ENCODE measurements at places on chromosomes 2 and 18. TPM values are rescaled to one million over a fixed set of nuclear protein-coding genes. Genes with fewer than 3 reads are reported as not detected.

DNA sequence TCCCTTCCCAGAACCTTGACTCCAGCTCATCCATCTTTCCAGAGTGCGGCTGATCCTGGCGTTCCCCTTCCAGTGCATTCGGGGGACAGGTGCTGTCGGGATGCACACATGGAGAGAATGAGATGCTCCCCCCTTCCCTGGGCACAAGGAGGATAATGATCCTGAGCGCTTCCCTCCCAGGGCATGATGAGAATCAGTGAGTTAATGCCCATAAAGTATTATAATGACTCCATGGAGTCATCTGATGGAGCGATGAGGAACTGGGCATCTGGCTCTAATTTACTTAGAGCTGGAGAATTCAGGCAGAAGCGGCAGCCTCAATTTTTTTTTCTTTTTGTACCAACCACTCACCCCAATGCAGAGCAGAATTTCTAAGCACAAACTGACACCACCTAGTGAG is 79.6 kb upstream of the SKOR2 start:
- DNase-seq: no peak

DNA sequence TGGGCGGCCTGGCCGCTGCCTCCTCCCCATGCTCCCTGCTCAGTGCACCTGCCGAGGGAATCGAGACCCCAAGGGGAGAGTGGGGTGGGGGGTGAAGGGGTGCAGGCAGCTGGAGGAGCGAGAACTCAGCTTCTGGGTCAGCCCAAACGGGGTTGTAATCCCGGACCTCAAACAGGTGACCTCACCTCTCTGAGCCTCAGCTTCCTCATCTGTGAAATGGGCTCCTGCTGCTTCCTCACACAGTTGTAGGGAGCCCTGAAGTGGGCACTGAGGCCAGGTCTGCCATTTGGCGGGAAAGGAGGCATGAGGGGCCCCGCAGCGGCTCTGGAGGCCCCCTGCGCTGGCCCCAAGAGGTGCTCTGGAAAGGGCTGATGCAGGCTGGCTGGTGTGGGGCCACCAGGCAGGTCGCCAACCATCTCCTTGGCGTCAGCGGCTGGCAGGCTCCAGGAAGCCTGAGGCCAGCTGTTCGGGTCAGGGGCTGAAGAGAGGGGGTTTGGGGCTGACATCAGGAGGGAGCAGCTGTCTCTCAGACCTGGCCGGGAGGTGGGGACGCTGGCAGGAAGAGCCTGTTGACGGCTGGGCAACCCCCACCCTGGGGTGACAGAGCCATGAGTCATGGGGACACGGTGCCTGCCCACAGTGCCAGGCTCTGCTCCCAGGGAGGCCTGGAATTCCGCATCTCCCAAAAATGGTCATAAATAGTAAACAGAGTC is 4.9 kb downstream of the KLHL30 start:
- peak; percentile 46 for DNase-seq

GRCh38 chr2:217568289-217568971 is 434.4 kb downstream of the TNS1 start:
- no peak for DNase-seq

Gene SEPTIN2
- total RNA-seq: 187 TPM

DNA sequence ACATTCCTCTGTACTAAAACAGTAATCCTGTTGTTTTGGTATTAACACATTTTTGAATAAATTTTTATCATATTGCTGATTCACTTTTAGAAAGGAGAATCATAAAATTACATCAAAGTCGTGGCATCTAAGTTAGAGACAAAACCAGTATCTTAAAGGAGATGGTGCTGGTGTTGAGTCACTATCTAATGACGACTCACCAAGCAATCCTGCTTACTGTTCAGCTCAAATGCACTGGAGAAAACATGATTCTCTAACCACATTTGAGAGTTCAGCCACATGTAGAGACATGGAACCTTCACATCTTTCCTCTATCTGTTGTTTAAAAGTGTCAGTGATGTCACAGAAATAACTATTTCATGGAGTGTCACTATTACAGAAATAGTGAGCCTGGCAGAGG is 473.8 kb downstream of the TGIF1 start:
- DNase-seq: no peak

DNA sequence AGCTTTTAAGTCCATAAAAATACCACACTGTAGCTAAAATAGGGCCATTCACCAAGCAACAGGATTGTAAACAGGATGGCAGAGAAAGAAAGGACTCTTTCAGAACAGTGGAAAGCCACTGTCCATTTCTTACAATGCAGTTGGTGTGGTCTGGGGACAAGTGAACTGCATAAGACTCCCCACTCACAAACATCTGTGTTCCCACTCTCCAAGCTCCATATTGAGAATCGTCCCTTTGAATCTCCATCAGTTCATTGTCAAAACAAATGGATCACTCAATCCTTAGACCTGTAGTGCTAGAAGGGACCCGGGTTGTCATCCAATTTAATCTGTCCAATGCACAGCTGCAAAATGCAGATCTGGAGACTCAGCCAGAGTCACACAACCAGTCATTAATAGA is 347.4 kb upstream of the KLHL29 start:
- no peak for DNase-seq

GRCh38 chr2:106944215-106944614 is 58.2 kb upstream of the ST6GAL2 start:
- DNase-seq: no peak

DNA sequence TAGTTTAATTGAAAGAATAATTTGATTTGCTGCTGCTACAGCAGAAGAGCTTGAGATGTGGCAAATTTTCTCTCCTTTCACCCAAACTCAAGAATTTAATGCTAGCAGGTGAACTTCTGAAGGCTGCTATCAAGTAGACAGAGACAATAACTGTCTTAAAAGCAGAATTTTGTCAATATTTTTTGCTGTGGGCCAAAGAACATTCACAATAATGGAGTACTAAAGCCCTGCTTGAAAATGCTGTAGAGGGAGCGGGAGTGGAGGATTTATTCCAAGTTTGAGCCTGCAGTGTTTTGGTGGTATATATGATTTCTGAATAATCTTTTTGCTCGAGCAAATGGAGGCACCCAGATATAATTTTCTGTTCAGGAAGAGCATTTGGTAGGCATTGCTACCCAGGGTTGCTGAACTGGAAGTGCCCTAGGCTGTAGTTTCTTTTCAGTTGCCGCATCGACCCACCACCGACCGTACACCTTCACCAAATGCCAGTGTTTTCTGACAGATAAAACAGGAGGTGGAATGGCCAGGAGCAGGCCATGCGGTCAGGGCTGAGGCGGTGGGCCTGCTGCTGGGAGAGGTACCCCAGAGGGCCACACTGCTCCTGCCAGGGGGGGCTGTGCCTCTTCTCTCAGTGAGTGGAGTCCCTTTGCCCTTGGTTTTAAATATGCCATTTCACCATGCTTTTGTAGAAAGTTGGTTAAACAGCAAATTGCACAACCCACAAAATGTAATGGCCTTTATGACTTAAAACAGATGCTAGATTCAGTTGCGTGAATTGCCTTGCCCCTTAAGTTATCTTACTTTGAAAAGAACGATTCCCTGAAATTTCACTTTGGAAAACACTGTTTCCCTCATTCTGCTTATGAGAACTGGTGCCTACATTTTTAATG is 36.4 kb downstream of the TSHZ1 start:
- no peak for DNase-seq

Gene SLC14A1
- 22.1 TPM for total RNA-seq

DNA sequence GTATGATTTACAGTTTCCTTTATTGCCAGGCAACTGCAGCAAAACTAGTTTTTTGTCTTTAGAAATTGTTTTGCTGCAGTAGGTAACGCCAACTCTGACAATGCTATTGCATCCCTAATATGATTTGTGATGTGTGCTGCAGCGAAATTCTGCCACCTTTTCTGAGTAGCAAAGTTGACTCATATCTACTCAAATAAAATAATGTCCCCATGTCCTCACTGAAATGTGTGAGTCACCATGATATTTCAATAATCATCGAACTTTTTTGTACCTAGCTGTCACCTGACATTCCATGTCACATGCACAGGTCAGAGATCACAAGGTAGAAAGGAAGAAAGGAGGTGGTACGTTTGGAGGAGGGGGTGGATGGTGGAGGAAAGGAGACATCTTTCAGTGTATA is 205.0 kb downstream of the RAD51AP2 start:
- DNase-seq: no peak

Gene POTEJ
- total RNA-seq: not detected

DNA sequence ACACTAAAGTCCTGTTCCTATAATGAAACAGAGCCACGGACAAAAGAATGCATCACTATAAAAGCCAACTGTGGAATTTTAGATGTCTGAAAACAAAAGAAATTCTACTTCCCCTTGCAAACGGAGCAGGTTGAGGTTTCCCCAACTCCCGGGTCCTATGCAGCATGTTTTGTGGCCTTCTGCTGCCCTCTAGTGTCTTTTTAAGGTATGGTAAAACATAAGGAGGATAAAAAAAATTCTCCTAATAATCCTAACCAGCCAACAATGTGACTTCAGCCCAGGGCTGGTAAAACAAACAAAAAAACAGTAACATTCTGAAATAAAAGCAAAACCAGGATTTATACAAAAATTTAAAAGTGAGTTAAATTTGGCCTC is 539.5 kb downstream of the NRXN1 start:
- DNase-seq: no peak

Gene SKOR2
- not detected for total RNA-seq

Gene ABCG8
- total RNA-seq: not detected

Gene CRYGC
- not detected for total RNA-seq

Gene SERPINB13
- not detected for total RNA-seq

DNA sequence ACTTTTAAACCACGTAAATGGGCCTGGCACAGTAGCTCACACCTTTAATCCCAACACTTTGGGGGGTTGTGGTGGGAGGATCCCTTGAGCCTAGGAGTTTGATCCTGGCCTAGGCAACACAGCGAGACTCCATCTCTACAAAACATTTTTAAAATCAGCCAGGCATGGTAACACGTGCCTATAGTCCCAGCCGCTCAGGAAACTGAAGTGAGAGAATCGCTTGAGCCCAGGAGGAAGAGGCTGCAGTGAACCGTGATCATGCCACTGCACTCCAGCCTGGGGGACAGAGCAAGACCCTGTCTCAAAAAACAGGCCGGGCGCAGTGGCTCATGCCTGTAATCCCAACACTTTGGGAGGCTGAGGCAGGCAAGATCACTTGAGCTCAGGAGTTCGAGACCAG is 12.2 kb downstream of the ROCK1 start:
- DNase-seq: no peak

DNA sequence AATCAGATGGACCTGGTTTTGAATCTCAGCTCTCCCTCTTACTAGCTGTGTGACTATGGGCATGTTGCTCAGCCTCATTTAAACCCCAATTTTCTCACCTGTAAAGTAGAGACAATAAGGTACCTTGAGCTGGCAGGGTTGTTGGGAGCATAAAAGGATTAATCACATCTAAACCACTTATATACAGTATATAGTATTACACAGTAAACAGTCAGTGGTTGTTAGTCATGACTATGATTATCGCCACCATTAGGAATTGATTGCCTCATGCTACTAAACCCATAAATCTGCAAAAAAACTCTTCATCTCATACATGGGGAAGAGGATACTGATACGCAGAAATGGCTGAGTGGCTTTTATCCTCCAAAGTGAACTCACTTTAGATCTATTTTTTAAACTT is 65.8 kb downstream of the INO80D start:
- no peak for DNase-seq

Data from left ventricle myocardium inferior (tissue), 1 donor.